ENCODE measurements at places on chromosomes 3 and 15.

GRCh38 chr3:17059989-17060550, 175.3 kb downstream of the PLCL2 start:
- DNase-seq: no peak

DNA sequence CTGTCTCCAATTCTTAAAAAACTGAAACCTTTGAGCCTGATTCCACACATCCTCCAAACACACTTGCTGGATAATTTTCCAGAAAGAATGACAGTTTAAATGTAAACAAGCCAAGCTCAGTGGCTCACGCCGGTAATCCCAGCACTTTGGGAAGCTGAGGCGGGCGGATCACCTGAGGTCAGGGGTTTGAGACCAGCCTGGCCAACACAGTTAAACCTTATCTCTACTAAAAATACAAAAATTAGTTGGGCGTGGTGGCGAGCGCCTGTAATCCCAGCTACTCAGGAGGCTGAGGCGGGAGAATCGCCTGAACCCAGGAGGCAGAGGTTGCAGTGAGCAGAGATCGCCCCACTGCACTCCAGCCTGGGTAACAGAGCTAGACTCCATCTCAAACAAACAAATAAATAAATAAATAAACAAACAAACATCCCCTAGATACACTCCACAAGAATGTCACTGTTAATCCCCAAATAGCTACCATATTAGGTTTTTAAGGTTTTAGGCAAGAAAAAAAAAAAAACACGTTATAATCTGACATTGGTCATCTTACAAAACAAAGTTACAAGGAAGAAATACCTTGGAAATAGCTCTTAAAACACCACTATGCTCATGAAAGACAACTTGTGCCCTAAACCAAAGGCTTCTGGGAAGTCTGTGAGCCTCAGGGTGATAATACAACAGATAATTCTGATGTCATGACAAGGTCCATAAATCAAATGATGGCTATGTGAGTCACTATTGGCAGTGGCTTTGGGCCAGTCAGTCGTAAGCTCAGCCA, 13.2 kb downstream of the TNIK start:
- peak; percentile 34 for DNase-seq

- DNase-seq: no peak
Observed at GRCh38 chr3:113103588-113103987, 107.8 kb upstream of the BOC start.

DNA sequence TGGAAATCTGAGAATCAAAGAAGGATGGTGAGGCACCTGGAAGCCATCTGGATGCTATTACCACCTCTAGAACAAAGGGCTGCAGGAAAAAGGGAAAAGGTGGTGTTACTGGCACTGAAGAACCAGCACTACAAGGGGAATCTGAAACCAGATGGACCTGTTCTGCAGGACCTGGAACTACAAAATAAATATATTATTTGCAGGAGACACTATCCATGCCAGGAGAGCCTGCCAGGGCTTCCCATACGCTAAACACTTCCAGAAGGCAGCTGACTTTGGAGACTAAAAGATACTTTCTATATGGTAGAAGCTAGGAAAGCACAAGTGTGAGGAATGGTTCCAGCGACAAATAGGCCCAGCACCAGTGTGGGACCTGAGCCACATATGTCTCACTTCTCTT, 83.4 kb upstream of the POU1F1 start:
- DNase-seq: no peak

DNA sequence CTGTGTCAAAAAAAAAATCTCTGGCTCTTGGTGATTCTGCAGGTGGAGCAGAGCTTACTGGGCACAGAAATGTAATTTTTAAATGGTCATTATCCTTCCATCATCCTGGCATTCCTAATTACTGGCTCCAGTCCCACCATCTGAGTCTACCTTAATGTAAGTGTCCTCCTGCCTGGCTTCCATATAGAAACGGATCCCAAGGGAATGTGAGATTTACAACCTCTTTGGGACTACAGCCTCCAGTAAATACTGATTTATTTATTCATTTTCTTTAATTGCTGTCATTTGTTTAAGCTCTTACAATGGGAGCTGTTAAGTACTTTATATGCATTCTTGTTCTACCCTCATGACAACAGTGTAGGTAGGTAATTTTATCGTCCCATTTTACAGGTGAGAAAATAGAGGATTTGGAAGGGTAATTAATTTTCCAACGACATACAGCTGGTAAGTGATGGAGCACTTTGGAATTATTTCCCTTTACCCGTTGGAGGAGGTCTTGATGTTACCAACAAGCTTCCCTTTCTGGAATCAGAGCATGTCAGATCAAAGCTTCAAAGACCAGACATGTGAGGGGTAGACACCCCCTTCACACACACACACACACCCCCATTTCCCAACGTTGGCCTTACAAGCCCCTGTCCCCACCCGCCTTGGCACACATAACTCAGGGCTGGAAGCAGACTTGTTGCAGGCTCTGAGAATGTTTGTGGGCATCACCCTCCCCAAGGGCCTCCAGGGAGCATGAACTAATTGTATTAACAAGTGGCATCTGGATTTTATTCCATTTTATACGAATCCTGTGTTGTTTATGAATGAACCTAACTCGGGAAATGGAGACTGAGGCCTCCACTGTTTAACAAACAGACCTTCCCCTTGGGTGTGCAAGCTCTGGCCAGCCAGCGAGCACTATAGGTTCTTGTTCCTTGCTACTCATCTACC, 116.9 kb downstream of the ALDH1A2 start:
- no peak for DNase-seq

- DNase-seq: no peak
Observed at GRCh38 chr3:38151667-38152265, 13.3 kb downstream of the MYD88 start.

DNA sequence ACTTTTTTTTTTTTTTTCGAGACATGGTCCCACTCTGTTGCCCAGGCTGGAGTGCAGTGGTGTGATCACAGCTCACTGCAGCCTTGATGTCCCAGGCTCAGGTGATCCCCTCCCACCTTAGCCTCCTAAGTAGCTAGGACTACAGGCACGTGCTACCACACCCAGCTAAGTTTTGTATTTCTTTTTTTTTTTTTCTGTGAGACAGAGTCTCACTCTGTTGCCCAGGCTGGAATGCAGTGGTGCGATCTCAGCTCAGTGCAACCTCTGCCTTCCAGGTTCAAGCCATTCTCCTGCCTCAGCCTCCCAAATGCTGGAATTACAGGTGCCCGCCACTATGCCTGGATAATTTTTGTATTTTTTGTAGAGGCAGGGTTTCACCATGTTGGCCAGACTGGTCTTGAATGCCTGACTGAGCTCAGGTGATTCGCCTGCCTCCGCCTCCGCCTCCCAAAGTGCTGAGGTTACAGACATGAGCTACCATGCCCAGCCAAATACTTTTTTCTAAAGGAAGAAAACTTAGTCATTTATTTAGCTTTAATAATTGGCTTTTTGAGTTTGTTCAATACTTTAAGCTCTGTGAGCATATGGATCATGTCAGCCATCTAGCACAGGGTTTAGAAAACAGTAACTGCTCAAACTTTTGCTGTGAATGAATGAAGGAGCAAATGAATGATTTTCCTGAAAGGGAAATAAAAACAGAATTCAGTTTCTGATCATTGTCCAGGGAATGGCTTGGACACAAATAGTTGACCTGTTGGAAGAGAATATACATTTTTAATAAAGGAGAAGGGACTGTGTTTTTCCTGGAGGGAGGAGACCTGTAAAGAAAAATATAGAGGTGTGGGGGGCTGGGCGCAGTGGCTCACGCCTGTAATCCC, 26.0 kb downstream of the UBE2E1 start:
- DNase-seq: no peak

DNA sequence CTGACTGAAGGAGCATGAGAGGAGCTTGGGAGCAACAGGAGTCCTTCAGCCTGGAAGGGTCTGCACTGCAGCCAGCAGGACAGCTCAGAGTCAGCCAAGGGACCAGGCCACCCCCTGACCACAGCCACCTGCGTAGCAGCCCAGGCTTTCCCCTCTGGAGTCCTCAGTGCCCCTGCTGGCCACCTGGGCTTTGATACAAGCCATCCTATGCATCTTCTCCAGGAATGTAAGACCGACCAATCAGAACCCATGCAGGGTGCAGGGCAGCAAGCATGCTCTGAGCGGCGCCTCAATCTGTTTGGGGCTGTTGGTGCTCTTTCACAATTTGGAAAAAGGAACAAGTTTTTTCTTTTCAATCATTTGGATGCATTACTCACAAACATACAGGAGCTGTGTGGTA, 52.0 kb downstream of the DZIP1L start:
- DNase-seq: no peak

DNA sequence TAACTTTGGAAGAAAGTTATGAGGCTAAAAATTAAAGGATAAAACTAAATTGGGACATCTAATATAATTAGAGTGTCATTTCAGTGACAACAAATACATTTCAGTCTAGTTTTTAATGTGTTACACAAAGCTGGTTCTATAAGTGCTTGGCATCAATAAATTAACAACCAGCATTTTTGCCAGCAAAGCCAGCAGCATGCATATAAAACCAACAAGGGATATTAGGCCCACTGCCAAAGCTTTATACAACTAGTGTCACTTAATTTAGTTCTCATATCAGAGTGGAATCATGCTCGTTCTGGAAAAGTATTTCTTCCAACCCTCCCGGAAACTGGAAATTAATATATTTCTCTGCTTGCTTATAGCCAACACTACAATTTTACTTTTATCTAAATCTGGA, 88.8 kb downstream of the THBS1 start:
- no peak for DNase-seq

DNA sequence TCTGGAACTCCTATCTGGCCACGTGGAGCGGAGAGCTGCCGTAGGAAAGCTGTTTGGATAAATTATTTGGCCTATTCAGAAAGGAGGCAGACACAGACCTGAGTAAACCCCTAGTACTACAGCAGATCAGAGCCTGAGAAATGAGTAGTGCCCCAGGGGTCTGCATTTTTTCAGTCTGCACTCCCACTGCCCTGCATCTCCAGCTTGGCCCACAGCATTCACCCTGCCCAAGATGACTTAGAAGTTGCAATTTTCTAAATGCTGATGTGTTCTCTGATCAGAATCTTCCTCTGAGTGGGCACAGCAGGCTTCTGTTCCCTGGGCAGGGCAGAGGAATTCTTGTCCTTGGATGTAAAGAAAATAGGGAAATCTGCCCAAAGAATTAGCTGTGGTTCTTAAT, 55.1 kb upstream of the PIK3CB start:
- no peak for DNase-seq

DNA sequence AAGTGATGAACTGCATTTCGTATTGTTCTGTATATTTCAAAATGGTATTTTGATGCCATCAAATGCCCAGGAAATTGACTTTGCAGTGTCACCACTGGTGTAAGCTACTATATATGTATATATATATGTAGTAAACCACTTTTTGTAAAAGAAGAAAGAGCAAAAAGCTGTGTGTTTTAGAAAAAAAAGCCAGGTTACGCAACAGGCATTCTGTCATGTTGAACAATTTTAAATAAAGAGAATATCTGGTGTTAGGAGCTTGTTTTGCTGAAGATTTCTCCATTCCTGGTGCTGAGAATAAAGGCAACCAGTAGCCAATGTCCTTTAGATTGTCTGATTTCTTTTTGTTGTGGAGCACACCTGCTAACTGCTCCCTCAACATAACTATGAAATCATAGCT, 3.7 kb upstream of the ABHD10 start:
- no peak for DNase-seq

- no peak for DNase-seq
Observed at GRCh38 chr3:98004721-98005120, 30.4 kb downstream of the GABRR3 start.

- DNase-seq: no peak
Observed at GRCh38 chr3:162317046-162317445, 820.4 kb downstream of the OTOL1 start.

DNA sequence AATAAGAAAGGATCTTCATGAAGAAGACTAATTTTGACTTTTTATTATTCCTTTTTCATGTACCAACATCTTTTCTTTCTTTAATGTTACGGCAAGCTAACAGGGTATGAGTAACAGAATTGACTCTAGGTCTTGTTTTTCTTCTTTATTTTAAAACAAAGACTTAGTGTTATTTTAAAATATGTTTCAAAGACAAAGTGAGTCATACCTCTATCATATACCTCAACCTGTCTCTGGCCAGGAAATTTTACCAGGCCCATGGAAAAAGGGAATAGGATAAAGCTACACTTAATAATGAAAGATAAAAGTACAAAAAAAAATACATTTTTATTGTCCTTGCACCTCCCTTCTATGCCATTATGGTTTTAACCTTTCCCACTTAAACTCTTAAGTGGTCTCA, 57.4 kb downstream of the ZNF148 start:
- DNase-seq: no peak

GRCh38 chr3:46406788-46407611, at the start of the genes CCR5AS and CCRL2:
Gene CCR5AS (minus strand): TSS chr3:46407066.
Gene CCRL2 (plus strand): TSS chr3:46407259. CDS start chr3:46408080, 821 bp downstream.
- no peak for DNase-seq

- DNase-seq: no peak
Observed at GRCh38 chr3:26719134-26719533, 96.6 kb downstream of the LRRC3B start.

- DNase-seq: no peak
Observed at GRCh38 chr15:99550077-99550476, 15.7 kb upstream of the MEF2A start.

- DNase-seq: no peak
Observed at GRCh38 chr3:136055491-136055890, 90.0 kb downstream of the PPP2R3A start.

DNA sequence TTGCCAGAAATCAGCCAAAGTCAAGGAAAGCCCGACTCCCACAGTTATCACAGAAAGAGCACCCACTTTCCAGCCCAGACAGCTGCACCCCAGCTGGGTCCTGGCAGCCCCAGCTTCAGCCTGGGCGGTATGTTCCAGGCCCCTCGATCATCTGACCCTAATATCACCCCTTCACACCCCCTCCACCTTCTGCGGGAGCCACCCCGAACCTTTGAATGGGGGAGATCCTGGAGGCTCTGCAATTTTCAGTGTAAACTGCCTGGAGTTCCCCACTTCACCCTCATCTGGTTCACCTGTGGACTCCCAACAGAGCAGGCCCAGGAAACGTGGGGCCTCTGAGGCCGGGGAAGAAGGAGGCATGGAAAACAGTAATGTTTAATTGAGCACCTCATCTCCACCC, 5.9 kb downstream of the PRSS50 start:
- no peak for DNase-seq

- DNase-seq: no peak
Observed at GRCh38 chr3:195897081-195897852, 11.1 kb downstream of the TNK2 start.

GRCh38 chr15:39313881-39314280, 267.0 kb upstream of the THBS1 start:
- DNase-seq: no peak

- no peak for DNase-seq
Observed at GRCh38 chr15:67118808-67119207, 53.4 kb downstream of the SMAD3 start.

Measured in GM04503 (cell line).